ENCODE measurements at places on chromosomes 13 and 19.

- no peak for DNase-seq
These were observed 135.1 kb upstream of the FRY start for GRCh38 chr13:31896427-31896826.

DNA sequence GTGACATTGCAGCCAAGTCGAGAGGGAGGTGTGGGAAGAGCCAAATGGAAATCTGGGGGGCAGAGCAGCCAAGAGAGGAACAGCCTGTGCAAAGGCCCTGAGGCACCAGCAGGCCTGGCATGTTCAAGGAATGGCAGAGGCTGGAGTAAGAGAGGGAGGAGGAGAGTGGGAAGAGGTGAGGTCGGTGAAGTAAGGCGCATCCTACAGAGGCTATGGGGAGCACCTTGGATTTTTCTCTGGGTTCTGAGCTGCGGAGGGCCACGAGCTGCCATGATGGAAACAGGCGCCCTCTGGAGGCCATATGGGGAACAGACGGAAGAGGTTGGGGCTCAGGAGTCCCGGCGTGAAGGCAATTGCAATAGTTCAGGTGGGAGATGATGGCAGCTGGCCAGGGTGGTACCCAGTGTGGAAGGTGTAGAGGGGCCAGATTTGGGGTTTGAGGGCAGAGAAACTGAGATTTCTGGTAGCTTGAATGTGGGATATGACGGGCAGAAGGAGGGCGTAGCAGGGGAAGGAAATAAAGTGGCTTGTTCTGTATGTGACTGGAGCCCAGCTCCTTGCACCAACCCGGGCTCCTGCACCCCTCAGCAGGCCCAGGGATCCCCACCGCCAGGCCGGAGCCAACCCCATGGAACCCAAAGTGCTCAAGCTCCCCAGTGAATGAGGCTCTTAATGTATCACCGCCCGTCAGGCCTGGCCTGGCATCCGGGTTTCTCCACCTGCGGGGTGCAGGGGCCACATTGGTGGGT, 20.5 kb upstream of the STRN4 start:
- peak; percentile 63 for DNase-seq

DNA sequence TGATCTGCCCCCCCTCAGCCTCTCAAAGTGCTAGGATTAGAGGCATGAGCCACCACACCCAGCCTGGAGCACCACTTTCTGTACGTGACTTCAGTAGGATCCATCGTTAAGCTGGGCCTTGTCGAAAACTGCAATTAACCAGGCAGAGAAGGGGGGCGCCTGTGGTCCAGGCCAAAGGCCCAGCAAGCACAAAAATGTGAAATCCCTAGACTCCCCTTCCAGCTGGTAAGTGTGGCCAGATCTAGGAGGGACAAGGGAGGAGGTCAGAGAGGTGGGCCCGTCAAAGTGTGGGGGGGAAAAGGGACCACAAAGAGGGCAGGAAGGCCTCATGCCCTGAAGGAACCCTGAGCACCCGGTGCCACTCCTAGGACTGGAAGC, 13.8 kb downstream of the DDX39A start:
- no peak for DNase-seq

DNA sequence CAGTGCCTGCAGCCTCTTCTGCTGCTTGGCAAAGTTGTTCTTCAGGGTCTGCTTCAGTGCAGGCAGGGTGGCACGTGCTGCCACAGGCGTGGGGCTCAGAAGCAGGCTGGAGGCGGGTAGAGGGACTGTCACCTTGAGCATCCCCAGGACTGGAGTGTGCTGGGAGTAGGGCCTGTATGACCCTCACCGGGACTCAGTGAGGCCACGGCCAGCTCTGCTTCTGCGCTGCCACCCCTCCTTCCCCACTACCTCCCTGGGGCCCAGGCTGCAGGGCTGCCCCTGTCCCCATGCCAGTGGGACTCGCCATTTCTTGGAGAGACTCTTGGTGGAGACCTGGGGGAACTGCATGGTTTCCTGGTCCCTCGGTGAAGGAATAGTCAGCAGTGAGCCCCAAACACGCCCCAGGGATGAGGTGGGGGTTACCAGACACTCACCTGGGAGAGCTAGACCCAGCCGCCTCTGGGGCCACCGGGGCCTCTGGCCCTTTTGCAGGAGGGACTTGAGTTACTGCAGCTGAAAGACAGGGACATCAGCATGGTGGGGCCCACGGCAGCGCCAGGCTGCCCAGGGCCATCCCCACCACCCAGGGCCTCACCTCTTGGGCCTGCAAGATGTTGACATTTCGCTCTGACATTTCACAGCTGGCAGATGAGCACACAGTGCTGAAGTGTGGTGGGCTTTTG, 29.9 kb downstream of the TUBA3C start:
- DNase-seq: no peak

- peak; percentile 76 for DNase-seq
These were observed at the start of gene LDLR for GRCh38 chr19:11089254-11090013. TSS of gene LDLR (plus strand) at chr19:11089463. CDS start at chr19:11089549, 86 bp downstream.

GRCh38 chr13:108425056-108425455, 155.5 kb downstream of the TNFSF13B start:
- DNase-seq: no peak

- DNase-seq: no peak
These were observed 620.2 kb downstream of the EFNB2 start for GRCh38 chr13:105915146-105915850.

- DNase-seq: peak; percentile 35
These were observed 9.9 kb downstream of the RFX2 start for GRCh38 chr19:6100284-6100915.

- no peak for DNase-seq
These were observed 41.8 kb downstream of the UGGT2 start for GRCh38 chr13:96011291-96011872.

DNA sequence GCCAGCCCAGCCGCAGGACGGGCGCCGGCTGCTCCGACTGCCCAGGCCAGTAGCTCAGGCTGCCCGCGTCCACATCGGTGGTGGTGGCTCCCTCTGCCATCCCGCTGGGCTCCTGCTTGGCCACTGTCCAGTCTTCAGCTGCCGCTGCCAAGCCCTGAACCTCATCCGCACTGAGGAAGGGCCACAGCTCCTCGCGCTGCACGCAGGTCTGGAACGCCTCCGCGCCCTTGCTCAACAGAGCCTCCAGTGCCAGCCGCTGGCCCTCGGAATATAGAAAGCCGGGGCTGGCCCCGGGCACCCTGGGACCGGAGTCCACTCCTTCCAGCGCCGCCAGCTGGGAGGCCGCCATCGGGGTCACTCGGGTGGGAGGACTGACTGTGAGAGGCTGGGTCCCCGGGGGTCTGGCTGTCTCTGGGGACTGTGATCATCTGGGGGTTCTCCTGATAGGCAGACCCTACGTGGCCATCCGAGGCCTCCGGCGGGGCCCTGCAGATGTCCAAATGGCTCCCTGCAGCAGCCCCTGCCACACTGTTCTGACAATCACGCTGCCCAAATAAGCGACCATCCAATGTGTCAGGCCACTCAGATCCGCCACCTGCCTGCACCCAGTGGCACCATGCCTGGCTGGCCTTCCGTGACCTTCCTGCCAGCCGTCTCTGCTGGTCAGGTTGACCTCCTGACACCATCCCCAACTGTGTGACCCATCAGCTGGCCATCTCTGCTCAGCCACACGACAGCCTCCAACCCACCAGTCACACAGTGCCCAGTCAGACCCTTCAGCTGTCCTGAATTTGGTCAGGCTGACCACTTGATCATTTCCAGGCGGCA, 1.6 kb downstream of the FAM83E start:
- DNase-seq: no peak

- no peak for DNase-seq
These were observed 555.9 kb downstream of the DIAPH3 start for GRCh38 chr13:59607780-59608233.

DNA sequence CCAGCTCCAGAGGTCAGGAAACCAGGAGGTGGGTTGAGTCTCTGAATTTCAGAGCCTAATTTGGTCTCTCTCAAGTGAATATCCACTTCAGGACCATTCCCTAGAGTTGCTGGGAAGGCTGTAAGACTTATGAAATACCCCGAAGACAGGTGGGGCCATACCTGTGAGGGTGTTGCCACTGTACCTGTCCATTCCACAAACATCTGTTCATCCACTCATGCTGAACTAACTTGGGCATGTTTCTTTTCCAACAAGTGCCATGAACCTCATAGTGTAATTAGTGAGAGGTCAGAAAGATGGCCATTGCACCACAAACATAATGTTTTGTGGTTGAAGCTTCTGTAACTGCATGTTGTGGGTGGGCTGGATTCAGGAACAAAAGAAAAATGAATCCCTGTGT, 7.8 kb downstream of the ILF3 start:
- DNase-seq: no peak

- no peak for DNase-seq
These were observed 122.0 kb downstream of the NDFIP2 start for GRCh38 chr13:79602936-79603335.

DNA sequence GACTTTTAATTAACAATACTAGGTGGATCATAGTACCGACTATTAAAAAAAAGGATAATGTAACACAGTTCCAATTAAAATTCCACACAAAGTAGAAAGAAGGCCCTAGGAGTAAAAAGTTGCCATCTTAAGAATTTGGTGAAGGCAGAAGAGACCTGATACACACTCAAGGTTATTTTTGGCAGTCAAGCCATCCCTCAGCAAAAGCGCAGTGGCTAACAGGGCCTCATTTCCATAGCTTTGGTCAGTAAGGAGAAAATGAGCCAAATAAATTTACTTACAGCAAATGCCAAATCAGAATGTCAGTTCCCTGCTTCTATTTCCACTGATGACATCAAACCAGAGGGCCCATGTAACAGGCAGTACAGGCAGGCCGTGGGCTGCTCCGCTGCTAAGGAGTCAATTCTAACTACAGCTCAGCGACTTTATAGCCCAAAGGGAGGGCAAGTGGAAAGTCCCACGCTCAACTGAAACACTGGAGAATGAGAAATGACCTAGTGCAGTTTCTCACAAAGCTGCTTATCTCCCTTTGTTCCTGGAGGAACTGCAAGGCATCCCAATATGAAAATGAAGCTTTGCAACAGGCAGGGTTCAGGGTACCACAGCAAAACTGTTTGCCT, 6.3 kb downstream of the ARGLU1 start:
- DNase-seq: peak; percentile 23

GRCh38 chr13:74533226-74533625, 399.0 kb upstream of the KLF12 start:
- no peak for DNase-seq

- no peak for DNase-seq
These were observed 420 bp downstream of the DMKN start for GRCh38 chr19:35512831-35513627.

DNA sequence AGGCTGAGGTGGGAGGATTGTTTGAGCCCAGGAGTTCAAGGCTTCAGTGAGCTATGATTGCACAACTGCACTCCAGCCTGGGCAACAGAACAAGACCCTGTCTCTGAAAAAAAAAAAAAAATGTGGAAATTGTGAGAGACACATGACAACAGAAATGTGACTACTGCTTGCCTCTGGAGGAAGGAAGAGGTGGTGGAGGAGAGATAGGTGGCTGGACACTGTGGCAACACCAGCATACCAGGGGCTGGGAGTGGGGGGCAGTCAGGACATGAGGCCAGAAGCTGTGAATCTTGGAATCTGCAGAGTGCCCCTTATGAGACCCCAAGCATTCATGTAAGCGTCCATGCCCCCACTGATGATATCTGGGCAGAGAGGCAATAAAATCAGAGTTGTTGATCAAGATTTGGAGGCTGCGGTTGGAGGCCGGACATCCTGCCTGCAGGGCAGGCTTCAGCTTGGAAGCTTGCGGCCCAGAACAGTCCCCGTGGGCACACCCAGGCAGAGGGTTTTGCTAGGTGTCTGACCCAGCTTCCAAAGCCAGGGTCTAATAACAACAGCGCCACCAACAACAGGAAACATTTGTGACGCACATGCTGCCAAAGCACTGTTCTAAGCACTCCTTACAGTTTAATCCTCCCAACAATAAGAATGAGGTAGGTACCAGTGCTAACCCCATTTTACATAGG, 16.9 kb downstream of the FAM187B start:
- DNase-seq: peak; percentile 32

DNA sequence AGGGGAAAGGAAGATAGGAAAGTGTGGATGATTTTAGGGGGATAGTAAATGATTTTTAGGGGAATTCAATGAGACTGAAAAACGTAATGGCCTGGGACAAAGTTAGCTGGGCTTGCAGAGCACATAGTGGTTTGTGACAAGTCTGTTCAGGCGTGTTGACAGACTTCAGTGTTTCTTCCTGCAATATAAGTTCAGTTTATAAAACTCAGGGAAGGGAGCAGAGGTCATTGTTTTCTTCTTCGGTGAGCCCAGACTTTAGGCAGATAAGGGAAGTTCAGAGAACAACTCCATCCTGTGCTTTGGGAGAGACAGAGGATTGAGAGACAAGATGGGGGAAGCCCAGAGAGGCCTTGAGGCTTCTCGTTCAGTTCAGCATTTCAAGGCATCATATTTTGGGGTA, 45.2 kb upstream of the SLC7A1 start:
- DNase-seq: no peak

Measured in activated naive CD4-positive, alpha-beta T cell treated with anti-CD3 and anti-CD28 coated beads, Interleukin-2, amount 50 U/mL, for 16 hours (primary cell).